ENCODE measurements at places on chromosomes 12 and 14.

DNA sequence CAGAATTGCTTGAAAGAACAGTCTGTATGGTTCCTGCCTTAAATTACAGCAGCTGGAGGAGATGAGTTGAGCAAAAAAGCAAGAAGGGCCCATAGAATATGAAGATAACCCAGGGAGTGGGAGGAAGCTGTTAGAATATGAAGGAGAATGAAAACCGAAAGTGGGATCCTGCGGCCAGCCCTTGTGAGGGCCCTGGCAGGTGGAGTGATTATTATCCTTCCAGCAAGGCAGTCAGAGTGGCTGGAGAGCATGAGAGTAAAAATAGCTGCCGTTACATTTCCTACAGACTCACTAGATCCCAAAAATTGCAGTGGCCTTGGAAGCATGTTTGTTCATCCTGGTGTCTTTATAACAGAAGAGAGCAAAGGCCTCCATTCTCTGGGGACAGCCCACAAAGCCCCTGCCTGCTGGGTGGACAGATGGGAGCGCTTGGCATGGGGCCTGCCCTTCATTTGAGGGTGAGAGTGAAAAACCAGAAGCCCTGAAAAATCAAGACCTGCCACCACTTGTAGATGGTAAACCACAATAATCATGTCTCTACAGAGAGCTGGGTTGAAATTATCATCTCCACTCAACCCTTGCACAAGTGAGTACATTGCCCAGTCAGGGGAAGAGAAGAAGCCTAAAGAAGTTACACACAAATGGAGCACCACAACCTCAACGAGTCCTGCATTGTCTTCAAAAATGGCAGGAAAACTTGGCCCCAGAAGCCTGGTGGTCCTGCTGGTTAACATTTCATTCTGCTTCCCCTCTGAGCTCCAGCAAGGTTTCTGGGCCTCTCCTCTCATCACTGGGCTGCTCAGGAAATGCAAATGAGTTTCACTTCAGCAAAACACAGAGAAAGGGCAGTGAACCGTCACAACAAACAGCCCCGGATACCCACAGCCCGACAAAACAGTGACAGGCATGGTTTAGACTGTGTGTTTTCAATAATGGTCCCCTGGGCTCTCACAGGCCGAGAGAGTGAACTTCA lies 20.5 kb downstream of the ZDHHC22 start:
- DNase-seq, result no peak

DNA sequence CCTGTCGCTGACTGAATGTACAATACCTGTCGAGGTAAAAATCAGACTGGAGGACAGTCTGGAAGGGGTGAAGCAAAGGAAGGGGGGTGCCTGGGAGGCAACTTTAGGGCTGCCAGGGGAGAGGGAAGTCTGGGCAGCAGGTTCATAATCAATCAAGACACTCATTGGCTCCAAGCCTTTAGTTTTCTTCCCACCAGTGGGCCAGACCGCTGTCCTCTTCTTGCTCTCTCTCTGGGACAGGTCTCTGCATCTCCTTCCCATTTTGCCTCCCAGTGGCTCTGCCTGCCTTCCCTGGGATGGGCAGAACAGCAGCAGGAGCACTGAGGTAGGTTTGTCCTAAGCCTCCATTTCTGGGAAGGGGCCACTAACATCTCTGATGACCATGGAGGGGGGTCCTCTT lies 206.5 kb downstream of the TTC8 start:
- no peak for DNase-seq

DNA sequence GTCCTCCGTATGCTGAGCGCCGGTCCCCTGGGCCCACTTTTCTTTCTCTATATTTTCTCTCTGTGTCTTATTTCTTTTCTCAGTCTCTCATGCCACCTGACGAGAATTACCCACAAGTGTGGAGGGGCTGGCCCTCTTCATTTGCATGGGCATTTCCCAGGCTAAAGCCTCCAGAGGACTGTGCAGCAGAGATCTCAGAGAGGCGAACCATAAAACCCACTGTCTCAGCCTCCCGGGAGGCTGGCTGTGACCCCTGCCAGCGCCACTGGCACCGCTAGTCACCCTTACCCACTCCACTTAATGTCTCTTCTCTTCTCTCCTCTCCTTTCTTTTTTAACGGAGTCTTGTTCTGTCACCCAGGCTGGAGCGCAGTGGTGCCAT lies 7.1 kb upstream of the SERPINA9 start:
- DNase-seq, result no peak

DNA sequence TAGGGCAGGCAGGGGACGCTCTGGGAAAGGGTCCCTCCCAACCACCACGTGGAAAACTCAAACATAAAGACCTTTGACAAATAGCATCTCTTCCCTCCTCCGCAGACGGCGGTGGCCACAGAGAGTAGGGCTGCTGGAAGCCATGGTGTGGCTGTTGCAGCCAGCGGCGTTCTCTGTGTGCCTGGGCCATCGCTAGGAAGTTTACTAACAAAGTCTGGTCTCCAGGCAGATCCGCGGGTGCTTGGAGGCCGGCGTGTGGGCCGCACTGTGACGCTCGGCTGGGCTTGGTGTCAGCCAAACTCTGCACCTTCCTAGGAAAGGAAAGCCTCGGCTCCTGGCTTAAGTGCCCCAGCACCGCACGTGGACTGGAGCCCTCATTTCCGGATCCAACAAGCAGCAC lies 65.6 kb downstream of the CCDC88C start:
- DNase-seq, result no peak

- no peak for DNase-seq
Measured at GRCh38 chr14:97688631-97689336, 891.6 kb downstream of the VRK1 start.

GRCh38 chr12:28489246-28489645 lies 299.0 kb downstream of the CCDC91 start:
- no peak for DNase-seq

DNA sequence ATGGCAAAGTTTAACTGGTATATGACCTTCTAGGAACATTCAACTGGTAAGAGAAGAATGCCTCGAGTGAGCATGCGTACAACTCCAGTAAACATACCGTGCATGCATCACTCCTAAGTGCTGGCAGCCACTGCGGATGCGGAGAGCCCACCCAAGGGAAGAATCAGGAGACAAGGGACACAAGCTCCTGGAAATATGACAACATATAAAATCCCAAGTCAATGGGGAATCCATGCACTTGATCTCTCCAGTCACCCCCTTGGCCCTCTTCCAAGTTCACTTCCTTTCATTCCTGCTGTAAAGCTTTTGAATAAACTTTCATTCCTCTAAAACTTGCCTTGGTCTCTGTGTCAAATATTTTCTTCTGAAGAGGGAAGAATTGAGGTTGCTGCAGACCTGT lies 168.7 kb upstream of the TMCC3 start:
- DNase-seq, result no peak

DNA sequence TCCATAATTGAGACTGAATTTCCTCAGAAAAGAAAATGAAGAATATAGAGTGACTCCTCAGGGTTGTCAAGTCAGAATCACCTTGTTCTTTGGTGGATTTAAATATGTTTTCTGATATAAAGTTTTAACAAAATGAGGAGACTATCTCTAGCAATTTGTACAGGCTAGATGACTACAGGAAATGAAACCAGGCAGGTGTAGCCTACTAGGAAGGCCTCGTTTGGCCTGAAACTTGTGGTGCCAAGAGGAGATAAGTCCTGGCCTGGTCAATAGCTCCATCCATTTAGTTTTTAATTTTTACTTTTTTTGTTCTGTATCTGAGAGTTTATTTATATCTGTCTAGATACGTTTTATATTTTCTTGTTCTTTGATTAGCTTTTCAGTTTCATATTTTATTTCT lies 41.5 kb downstream of the SNAPC1 start:
- no peak for DNase-seq

GRCh38 chr12:30679241-30679640 lies 16.4 kb downstream of the IPO8 start:
- no peak for DNase-seq

- DNase-seq, result no peak
Measured at GRCh38 chr12:93072340-93072739, 143.2 kb upstream of the EEA1 start.

GRCh38 chr12:111438481-111438880 lies 32.8 kb downstream of the SH2B3 start:
- DNase-seq, result no peak

DNA sequence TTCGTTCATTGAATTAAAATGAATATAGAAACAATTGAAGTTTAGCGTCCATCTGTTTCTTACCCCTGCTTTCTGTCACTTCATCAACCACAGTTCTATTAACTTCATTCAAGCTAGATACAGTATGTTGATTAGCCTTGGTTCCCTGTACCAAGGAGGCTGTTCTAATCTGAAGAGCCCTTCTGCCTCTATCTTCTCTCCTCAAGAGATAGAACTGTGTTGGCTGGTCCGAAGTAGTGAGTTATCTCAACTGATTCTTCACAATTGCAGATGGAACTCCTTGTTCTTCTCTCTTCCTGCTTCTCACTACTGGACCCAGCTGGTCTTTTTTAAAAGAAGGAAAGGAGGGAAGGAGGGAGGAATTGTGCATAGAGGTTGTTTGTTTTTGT lies 82.1 kb upstream of the TRAF3 start:
- no peak for DNase-seq

GRCh38 chr14:95707327-95707726 lies 6.6 kb downstream of the TCL1A start:
- DNase-seq, result no peak

DNA sequence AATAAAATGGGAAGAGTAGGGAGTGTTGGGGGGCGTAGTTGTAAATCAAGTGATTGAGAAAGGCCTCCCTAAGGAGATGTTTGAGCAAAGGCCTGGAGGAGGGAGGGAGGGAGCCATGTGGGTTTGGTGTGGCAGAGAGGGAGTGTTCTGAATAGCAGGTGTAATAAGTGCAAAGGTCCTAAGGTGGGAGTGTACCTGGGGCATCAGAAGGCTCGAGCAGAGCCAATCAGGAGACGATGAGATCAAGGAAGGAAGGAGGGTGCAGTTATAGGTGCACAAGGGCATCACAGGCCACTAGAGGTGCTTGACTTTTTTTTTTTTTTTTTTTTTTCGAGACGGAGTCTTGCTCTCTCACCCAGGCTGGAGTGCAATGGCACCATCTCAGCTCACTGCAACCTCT lies 77.9 kb upstream of the PLXNC1 start:
- no peak for DNase-seq

DNA sequence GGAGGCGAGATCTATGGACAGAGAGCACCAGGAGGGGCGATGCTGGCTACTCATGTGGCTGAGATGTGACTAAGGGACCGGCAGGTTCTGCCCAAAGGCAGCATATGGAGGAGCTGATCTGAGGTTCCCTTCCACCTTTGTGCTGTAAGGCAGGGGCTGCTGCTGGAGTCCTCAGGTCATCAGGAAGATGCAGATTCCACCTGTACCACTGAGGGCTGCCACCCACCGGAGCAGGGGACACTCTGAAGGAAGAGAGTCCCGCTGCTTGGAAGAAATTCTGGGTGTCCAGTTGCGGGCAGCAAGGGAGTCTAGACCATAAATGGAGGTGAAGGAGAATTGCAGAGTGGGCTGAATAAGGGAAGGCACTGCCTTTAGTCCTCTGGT lies 55.3 kb downstream of the PLEKHG3 start:
- no peak for DNase-seq

DNA sequence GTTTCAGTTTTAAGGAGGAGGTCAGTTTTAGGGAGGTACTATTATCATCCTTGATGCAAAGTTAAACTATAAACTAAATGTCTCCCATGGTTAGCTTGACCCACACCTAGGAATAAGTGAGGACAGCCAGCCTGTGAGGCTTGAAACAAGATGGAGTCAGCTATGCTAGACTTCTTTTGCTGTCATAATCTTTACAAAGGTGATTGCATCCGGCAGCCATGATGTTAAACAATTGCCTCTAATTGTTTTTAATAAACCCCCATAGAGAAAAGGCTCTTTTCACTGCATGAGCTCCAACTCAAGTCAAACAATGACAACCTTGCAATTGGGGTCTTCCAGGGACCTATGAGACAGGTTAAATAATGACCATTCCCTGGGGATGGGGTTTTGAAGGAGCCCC lies 45.7 kb upstream of the EEA1 start:
- no peak for DNase-seq

DNA sequence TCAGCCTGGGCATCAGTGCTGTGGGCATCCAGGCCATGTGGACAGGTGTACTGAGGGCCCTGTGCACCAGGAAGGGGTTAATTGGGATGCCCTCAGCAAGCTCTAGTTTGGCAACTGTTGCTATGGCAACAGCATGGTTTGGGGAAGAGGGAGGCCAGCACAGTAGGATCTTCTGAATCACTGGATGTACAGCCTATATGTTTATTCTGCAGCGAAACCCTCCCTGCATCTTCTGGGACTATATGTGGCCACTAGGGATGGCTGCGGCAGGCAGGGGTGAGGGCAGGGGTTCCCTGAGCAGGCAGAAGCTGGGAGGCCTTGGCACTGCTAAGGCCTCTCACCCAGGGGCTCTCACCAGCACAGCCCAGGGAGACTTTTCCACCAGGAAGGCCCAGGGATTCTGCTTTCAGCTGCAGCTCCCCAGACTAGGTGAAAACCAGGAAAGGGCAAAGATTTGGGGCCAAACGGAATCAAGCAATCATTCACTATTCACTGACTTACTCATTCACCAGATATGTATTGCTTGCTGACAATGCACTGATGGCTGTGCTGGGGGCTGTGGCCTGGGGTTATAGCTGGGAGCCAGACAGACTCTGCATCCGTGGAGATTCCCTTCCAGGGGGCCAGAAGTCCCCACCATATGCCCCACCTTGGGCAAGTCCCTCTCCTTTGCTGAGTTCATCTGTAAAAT lies 42.8 kb downstream of the IRF2BPL start:
- DNase-seq, result no peak

DNA sequence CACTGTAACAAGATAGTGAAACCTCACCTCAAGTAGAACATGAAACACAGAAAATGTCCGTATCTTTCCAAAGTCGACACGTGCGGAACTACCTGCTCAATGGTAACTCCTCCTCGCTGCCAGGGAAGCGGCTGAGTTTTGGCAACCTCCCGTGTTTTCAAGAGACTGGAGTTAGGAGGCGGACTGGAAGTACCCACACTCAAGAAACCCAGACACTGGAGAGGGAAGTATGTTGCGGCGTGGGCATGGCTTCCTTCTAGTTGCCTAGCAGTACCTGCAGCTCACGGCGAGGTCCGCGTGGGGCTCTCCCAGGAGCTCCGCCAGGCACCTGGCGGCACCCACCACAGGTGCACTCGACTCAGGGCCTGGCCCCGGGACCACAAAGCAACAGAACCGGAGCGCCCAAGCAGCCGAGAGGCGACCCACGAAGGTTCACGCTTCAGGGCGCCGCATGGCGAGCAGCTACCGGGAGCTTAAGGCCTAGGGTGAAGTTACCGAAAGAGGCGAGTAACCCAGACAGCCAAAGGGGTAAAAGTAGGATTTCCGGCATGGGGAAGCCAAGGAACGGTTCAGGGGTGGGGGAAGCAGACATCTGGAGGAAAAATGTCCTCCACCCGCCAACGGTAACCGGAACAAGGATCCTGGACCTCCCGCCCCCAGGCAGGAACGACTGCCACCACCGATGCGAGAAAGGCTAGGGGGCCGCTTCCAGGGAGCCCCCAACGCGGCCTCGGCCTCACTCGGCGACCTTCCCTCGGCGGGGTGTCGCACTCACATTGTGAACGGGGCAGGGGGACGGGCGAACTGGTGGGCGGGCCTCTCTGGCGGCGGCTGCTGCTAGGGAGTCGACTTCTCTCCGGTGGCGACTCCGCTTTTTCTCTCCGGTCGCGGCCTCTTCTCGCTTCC lies 608 bp downstream of the PTGES3 start:
- no peak for DNase-seq

Measured in brain pericyte (primary cell).